ENCODE measurements at places on chromosomes 3 and 15.

DNA sequence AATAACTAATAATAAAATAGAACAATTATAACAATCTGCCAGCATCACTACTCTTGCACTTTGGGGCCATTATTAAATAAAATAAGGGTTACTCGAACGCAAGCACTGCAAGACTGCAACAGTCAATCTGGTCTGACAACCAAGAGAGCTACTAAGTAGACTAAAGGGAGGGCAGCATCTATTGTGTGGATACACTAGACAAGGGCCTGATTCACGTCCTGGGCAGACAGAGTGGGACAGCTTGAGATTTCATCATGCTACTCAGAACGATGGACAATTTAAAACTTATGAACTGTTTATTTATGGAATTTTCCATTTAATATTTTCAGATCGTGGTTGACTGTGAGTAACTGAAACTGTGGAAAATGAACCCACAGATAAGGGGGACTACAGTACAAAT lies 39.5 kb downstream of the TNIK start:
- DNase-seq = no peak

- DNase-seq = no peak
Measured at GRCh38 chr15:74604983-74605794, 10.4 kb upstream of the CLK3 start.

GRCh38 chr15:66067687-66068086 lies 185.9 kb downstream of the MEGF11 start:
- no peak for DNase-seq

DNA sequence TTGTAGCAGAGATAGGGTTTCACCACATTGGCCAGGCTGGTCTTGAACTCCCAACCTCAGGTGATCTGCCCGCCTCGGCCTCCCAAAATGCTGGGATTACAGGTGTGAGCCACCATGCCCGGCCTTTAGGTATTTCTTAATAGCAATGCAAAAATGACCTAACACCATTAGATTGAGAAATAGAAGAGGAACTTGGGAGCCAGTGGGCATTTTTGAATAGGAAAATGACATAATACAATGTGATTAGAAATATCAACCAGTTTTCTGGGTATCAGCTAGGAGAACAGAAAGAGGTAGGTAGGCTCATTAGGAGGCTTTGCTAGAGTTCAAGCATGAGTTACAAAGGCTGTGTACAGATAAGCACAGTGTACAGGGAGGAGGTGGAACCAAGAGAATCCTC lies 101.8 kb upstream of the TBC1D5 start:
- DNase-seq = no peak

DNA sequence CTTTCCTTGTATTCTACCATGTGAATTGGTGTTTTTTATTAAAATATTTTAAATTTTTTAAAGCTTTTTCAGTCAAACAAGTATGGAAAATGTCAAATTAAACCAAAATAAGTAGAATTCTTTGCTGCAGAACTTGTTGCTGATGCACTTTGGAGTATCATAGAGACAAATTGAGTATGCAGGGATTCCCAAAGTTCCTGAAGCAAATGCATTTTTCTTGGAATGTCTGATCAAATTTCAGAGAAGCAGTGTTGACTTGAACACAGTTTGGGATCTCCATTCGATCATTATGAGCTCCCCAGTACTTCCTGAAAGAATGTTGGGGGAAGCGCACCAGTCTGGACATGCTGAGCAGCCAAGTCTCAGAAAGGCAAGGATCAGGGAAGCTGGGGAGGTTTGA lies 517.8 kb upstream of the CFAP20DC start:
- DNase-seq = no peak

DNA sequence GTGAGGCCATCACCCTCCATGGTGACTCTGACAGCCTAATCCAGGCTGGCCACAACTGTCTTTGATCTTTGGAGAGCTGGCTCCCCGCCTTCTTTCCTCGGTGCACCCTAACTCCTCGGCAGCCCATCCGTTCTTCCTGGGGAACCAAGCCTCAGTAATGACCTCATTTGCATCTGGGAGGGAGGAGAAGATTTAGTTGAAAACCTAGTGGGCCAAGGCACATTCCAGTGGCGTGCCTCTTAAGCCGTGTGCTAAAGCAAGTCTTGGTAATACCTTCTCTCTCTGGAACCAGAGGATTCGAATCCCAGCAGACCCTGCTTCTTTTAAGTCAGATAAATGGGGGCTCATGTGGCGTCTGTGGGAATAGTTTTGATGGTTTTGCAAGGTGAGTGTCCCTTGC lies 233.1 kb downstream of the EBLN2 start:
- DNase-seq = no peak

GRCh38 chr3:50972029-50972428 lies 297.3 kb downstream of the DOCK3 start:
- no peak for DNase-seq
